ENCODE measurements at places on chromosomes 7 and 10.

DNA sequence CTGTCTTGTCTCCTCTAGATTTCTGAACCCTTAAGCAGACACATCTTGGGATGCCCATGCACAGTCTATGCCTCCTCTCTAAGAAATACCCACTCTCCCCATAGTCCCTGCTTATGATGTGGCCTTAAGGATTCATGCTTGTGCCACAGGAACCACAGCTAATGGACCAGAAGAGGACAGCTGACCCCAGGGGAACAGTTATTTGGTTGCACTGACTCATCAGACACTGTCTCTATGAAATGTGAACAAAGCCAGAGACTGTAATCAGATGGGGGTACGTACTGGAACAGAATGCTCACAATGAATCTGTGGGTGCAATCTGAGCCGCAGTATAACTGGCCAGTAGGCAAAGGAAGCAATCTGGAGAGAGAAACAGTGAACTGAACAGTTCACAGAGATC is 121.9 kb downstream of the USP6NL start:
- no peak for DNase-seq

DNA sequence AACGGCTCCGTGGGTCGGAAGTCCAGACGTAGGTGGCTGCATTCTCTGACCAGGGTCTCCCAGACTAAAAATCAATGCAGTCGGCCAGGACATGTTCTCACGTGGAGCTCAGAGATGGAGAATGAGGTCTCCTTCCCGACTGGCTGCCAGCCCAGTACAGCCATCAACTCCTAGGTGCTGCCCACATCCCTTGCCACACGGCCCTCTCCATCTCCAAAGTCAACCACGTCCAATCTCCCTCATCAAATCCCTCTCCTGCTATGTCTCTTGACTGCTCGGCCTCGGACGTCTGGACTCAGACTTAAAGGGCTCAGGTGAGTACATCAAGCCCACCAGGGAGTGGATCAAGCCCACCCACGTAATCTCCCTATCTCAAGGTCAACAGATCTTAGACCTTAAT is 6.9 kb downstream of the MAD1L1 start:
- no peak for DNase-seq

DNA sequence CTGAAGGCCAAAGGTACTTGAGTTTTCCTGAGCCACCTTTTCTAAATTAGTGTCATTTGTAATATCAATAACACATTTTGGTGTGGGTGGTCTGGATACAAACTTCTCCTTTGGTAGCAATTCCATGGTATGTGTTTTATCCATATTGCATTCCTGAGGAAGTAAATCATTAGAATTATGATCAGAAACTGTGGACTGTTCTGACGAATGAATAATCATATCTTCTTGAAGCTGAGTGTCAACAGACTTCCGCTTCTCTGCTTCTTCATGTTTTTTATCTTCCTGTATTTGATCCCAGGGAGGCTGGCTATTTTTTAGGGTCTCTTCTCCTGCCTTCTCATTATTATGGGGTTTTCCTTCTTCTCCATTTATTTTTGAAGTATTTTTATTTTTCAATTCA is 81.4 kb downstream of the NRBF2 start:
- DNase-seq = no peak

DNA sequence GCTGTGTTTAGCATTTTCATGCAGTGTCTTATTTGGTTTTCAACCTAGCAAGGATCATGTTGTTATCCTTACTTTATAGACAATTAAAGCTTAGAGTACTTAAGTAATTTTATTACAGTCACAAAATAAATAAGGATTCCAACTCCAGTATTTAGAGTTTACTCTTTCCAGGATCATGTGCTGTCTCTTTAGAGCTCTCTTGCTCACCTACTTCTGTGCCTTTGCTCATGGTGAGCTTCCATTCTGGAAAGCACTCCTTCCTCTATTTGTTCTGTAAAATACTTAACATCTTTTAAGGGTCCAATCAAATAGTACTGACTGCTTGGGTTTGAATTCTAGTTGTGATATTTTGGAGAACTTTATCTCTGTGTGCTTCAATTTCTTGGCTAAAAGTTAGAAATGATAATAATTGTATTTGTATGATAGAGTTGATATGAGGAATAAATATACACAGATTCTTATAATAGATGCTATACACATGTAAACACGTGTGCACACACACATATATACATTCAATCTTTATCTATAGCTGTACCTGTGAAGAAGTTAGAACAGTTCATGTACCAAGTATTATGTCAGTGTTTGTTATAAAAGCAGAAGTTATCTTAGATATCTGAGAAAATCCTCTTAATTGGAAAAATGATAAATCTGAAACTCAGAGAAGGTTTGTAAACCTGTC is 18.2 kb upstream of the CALCR start:
- no peak for DNase-seq

DNA sequence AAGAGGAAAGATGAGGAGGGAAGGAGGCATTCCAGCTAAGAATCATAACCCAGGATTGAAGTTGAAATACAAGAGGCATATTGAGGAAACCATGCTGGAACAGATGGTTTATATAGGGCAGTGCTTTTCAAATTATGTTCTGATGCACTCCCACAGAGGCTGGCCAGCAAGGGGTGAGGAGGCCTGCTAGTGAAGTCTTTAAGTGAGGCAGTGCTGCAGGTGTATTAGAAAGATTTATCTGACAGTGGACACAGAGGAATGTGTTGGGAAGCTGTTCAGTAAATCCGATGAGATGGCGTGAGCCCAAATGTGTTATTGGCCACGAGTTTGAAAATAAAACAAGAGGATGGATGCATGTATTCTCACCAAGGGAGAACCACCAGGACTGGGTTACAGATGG is 28.6 kb downstream of the REEP3 start:
- DNase-seq = no peak

- DNase-seq = no peak
Observed at GRCh38 chr10:75746356-75746755, 314.9 kb downstream of the LRMDA start.

GRCh38 chr10:11164803-11165590 is 147.3 kb downstream of the CELF2 start:
- DNase-seq = peak; percentile 20

DNA sequence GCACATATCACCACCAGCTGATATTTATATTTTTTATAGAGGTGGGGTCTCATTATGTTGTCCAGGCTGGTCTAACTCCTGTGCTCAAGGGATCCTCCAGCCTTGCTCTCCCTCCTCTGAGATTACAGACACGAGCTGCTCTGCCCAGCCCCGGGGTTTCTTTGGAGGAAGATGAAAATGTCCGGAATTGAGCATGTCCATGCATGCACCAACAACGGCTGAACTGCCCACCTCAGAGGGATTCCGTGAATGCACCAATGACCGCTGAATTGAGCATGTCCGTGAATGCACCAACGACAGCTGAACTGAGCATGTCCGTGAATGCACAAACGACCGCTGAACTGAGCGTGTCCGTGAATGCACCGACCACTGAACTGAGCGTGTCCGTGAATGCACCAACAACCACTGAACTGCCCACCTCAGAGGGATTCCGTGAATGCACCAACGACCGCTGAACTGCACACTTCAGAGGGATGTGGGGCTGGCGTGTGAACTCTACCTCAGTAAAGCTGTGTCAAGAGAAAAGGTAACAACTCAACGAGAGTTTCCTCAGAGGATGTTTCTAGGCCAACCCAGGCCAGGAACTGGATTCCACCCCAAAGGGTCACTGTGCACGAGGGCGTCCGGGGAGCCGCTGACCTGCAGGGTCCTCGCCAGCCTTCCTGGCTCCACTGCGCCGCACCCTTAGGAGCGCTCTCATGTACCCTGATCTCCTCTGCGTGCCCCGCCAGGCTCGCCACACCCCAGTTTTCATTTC is 34.9 kb upstream of the INPP5A start:
- DNase-seq = no peak

- DNase-seq = no peak
Observed at GRCh38 chr7:89002981-89003956, 207.7 kb upstream of the TEX47 start.

- DNase-seq = peak; percentile 97
Observed at GRCh38 chr10:31242902-31243301, 76.1 kb upstream of the ZEB1 start.

- no peak for DNase-seq
Observed at GRCh38 chr7:94618126-94618525, 37.8 kb downstream of the SGCE start.

GRCh38 chr7:104434129-104434528 is 105.7 kb downstream of the LHFPL3 start:
- DNase-seq = no peak

- no peak for DNase-seq
Observed at GRCh38 chr10:89653410-89653869, 8.4 kb upstream of the PANK1 start.

- DNase-seq = no peak
Observed at GRCh38 chr7:46853451-46853850, 728.5 kb downstream of the TNS3 start.

DNA sequence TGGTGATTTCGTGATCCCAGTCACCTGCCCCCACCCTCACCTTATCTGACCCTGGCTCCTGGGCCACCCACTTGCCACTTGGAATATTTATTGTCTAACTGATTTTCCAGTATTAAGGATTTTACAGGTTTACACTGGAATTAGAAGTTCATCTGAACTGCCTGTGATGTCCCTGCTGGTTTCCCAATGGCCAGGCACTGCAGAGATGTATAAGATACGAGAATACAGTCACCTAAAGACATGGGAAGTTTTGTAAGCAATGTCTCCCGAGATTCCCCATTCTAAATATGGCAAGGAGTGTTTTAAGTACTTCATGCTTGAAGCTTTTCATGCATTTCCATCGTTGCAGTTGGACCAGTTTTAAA is 592.7 kb downstream of the SDK1 start:
- DNase-seq = no peak

- DNase-seq = no peak
Observed at GRCh38 chr10:46526682-46527038, 29.8 kb downstream of the GPRIN2 start.

GRCh38 chr10:28922861-28923260 is 245.5 kb downstream of the BAMBI start:
- DNase-seq = no peak

DNA sequence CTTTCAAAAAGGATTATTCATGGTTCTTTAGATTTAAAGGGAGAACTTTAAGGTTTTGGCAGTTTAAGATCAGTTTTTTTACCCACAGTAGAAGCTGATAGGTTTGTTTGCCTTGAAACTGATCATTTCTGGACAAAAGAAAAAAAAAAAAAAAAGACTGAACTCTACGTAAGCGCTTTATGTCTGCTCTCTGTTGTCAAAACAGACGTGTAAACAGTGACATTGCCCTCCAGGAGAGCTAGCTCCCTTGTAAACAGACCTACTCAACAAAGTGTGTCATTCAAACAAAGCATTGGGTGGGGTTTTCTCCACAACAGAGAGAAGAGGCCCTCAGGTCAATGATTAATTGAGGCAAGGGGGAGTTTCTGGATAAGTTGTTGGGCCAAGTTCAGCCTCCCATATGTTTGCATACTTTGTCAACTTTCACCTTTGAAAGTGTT is 568.1 kb upstream of the LRRN3 start:
- no peak for DNase-seq

GRCh38 chr7:45086331-45087065 is 2.3 kb downstream of the NACAD start:
- no peak for DNase-seq

DNA sequence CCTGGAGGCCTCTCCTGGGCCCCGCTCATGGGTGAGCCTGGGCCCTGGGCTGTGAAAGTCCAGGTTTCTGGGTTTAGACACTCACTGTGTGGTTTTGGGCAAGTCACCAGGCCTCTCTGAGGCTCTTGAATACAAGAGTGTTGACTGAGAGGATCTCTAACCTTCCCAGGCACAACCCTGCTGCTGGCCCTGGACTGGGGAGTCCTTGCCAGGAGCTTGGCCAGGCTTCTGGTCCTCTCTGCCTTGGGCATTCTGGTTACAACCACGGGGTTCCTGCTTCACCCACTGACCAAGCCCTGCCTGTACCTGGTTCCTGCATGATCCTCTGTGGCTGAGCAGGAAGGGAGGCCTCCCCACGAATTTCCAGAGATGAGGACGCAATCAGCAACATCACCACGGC is 63.6 kb upstream of the COL13A1 start:
- DNase-seq = no peak

DNA sequence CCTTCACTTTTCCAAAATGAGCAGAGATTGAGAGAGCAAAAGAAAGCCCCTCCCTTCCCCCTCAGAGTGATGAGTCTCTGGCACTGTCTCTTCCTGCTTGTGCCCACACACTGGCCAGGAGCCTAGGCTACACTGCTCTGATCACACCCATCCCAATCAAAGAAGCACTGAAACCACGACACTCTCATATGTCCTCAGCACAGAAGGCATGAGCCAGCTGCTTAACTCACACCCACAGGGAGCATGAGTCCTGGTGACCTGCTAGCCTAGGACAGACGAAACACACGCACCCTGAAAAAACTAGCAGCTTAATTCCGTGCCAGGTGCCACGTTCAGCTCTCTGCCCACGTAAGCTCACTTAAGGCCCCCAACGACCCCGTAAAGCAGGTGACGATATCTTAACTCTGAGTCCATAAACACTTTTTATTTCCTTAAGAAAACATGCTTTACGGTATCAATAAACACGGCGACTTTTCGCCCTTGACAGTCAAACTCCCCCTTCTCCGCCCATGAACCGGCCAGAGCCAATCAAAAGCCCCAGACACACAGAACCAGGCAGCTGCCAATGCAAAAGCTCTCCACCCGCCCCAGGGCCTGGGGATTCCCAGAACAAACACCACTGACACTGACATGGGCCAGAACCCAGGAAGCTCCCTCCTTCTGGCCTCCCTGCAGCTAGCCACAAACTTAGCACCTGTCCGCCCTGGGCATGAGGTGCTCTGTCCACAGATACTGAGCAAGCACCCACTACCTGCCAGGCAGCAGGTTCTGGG is 69.0 kb downstream of the TNRC18 start:
- DNase-seq = peak; percentile 43

DNA sequence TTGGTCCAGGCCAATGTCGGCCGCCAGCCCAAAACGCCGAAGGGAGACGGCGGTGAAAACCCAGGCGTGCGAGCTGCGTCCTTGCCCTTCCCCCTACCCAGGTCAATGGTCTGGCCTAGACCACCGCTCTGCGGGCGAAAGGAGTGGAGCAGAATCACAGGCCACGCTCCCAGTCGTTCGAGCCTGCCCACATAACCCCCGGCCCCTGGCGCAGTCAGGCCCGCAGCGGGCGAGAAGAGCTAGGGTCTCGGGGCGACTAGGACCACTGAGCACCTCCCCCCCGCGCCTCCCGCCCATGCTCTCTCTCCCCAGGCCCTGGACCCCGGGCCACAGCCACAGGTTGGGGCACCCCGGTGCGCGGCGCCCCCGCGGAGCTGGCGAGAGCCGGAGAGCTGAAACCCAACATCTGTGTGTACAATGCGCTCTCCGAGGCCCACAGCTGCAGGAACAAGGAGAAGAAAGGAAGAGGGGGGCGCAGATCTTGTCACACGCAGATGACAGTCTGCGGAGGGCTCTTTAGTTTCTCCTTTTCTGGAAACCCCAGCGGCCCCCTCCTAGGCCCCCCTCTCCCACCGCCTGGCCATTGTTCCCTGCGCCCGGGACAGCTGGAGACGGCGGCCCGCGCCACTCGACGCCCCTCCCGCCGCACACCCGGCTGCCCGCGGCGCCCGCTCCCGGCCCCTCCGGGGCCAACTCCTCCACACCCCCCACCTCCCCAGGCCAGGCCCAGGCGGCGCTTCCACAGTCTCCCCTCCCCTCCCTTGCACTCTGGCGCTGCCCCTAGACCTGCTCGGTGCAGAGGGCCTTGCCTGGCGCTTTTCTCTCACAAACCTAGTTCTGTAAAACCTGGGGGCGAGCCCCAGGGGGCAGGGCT is 355.0 kb downstream of the DNAJB6 start:
- DNase-seq = no peak

- DNase-seq = no peak
Observed at GRCh38 chr7:114540291-114540690, 125.7 kb downstream of the FOXP2 start.

GRCh38 chr7:2051707-2052656 is 180.8 kb downstream of the MAD1L1 start:
- DNase-seq = no peak

- DNase-seq = no peak
Observed at GRCh38 chr10:99236627-99237309, 1.1 kb upstream of the HPSE2 start.
